NCI-H1048 (cell line): ENCODE measurements at places on chromosomes 16 and 17.

GRCh38 chr16:57061084-57061905 lies 31.1 kb upstream of the CPNE2 start:
- no peak for DNase-seq

DNA sequence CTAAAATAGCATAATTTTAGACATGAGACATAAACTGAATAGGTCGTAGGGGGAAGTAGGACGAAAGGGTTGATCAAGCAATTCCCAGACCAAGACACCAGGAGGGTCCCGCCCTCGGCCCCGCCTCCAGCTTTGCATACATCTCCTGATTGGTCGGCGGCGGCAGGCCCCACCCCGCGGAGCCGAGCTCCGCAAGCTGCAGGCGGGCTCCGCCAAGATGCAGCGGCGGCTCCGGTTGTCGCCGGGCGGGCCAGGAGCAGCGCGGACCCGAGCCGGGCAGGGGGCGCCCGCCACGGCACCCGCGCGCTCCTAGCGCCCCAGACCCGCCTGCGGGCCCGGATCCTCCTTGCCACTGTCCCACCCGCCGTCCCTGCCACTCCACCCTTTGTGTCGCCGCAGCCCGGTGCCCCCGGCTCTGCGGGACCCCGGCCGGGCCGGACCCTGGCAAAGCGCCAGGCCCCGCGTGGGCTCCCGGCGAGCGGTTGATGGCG lies at the start of gene CDR2L:
CDR2L (plus strand) TSS at position 215 of the 491 bp plus-strand sequence. CDS start 412 bp downstream, outside the sequence.
- DNase-seq: peak; percentile 75

DNA sequence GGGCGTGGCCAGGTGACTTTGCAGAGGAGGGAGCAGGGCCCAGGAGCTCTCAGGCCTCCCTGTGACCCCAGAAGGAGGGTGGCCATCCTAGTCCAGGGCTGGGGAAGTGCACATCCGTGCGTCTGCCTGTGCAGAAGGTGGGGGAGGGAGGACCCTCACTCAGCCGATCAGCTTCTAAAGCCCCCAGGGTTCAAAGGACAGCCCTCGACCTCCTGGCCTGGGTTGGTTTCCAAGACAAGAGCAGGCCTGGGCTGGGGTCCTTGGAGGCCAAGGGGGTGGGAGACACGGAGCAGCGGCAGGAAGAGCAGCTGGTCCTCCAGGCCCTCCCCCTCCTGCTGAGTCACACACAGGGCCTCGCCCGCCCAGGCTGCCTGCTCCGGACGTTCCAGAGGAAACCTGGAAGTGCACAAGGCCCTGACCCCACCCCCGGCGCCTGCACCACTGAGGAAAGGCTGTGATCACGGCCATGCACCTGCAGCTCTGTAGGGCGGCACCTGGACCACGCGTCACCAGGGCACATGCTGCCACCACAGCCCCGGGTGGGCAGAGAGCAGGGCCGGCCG lies 67.1 kb upstream of the ZNF469 start:
- no peak for DNase-seq

- no peak for DNase-seq
These were observed 50.5 kb upstream of the CCL1 start for GRCh38 chr17:34413443-34414119.

- DNase-seq: no peak
These were observed 49.6 kb upstream of the LRRC37A3 start for GRCh38 chr17:64968652-64969501.

GRCh38 chr17:48746916-48747444 lies 18.4 kb upstream of the HOXB13 start:
- no peak for DNase-seq

DNA sequence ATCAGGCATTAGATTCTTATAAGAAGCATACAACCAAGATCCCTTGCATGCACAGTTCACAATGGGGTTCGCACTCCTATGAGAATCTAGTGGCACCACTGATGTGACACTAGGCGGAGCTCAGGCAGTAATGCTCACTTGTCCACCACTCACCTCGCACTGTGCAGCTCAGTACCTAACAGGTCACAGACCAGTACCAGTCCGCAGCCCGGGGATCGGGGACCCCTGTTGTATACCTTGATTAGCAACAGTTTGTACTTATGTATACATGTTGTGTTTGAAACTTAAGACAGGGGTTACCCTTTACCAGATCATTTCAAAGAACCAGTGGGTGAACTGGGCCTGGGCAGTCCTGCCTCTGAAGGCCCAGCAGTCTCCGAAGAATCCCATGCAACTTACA lies 103.7 kb downstream of the PMP22 start:
- DNase-seq: no peak

DNA sequence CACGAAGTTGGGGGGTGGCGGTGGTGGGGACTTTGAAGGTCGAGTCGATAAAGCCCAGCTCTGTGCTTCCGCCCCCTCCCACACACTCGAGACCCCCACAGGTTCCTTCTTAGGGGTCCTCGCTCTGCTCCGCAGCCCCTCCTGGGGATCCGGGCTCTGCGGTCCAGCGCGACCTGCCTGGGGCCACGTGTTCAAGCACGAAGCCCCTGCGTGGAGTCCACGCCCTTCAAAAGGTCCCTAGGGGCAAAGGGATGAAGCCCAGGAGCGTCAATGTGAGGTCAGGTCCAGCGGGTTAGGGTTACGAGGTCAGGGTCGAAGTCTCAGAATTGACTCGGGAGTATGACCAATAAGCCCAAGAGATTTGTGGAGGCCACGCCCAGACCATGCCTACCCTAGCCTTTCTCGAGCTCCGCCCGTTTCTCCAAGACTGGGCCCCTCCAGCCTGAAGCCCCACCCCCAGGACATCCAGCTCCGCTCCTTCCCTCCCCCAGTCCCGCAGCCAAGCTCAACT lies 786 bp upstream of the CACNA1G start:
- DNase-seq: peak; percentile 17
